CD4-positive, alpha-beta T cell treated with Interleukin-10 for 1 hour (primary cell): ENCODE measurements at places on chromosomes 11 and 22.

DNA sequence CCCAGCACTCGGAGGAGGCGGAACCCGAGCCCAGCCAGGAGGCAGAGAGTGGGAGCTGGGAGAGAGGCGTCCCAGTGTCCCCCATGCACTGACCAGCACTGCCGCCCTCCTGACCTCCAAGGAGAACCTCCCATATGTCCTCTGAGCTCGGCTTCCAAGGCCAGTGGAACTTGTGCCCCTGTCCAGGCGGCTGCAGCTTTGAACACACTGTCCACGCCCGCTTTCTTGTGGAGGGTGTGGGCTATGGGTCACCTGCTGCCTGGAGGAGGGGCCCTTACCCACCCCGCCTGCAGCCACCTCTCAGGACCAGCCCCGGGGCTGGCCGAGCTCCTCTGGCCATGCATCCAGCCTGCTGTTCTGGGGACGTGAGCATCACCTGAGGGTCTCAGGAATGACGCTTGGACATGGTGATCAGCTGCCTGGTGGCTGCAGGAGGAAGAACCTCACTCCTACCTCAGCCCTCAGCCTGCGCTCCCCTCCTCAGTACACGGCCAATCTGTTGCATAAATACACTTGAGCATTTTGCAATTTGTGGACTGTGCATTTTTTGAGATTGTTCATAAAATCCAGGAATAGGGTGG is 22.2 kb upstream of the MUC5B start:
- DNase-seq = no peak

- DNase-seq = no peak
Measured at GRCh38 chr11:2267851-2268728, 2.3 kb downstream of the ASCL2 start.

GRCh38 chr22:27213766-27214581 is 556.6 kb downstream of the MIAT start:
- no peak for DNase-seq

DNA sequence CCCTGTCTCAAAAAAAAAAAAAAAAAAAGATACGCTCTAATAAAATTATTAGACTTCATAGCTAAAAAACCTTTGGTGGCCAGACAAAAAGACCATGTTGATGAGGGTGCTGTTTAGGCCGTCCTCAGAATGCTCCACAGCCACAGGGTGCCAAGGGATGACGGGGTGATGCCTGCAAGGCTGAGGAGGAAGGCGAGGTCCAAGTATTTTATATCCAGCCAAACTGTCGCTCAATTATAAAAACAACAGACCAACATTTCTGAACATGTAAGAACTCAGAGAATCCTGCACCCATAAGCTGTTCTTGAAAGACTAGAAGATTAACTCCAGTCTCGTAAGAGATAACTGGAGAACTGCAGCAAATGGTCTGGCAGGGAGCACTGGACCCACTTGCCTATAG is 29.2 kb downstream of the TBX1 start:
- DNase-seq = no peak

GRCh38 chr11:73141309-73142127 is 600 bp downstream of the FCHSD2 start:
- peak; percentile 71 for DNase-seq

DNA sequence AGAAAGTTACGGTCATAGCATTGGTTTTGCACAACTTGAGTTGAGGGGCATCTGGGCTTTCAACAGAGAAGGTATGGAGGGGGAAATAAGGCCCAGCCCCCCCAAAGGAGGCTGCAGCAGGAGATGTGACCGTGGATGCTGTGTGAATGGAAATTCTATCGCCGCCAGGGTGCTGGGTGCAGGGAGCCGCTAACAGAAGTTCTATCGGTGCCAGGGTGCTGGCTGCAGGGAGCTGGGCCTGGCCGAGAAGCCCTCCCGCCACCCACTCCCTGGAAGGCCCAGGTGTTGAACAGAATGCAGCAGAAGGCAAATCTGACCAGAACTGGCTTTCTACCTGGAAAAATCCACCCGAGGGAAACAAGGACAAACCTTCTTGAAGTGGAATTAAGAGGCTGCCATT is 115.0 kb downstream of the SHANK2 start:
- DNase-seq = no peak

GRCh38 chr11:102226702-102227490 is 90.4 kb upstream of the BIRC3 start:
- DNase-seq = no peak

DNA sequence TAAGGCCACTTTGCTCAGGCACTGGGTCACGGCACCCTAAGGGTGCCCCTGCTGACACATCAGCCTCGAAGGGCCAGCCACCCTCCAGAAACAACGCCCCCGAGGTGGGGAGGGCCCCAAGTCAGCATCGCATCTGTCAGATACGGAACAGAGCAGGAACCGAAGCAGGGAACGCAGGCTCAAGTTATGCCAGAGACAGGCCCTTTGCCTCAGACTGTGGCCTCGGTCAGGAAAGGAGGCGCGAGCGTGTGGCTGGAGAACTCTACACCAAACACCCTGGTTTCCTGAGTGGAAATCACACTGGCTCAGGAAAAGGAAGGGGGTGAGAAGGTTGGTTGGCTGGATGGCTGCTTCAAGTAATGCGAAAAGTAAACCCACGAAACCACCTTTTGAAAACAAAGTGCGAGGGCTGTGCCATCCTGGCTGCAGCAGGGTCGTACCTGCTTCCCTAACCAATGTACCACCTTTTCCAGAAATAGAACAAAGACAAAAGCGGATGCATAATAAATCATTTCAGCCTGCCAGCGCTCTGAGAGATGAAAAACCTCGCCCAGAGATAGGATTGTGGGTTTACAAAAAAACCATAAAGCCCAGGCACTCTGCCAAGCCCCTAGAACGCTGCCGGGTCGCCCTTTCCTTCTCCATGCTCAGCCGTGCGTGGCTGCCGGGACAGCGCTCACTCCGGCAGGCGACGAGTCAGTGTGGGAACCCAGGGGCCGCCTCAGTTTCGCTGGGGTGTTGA is 38.6 kb downstream of the TRMU start:
- peak; percentile 37 for DNase-seq

DNA sequence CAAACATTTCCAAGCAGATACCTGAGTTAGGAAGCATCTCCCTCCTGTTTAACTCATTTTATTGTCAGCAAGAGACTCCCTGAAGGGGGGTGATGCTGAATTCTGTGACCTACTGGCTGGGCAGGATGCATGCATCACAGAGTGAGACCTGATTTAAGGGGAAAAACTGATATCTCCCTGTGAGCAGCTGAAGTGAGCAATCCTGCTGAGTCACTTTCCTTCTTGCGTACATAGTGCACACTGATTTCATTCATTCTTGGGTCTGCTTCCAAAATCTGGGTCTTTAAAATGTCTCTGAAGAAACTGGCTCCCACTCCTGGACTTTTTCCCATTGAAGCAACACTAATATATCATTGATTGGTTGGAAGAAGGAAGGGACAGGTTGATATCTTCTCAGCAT is 23.3 kb downstream of the P4HA3 start:
- DNase-seq = no peak

GRCh38 chr11:6695377-6695776 is 12.2 kb upstream of the MRPL17 start:
- DNase-seq = no peak
